WERI-Rb-1 (cell line): ENCODE measurements at places on chromosomes 11 and 22.

GRCh38 chr22:27990879-27991278, 71.8 kb upstream of the PITPNB start:
- DNase-seq = peak; percentile 51

- DNase-seq = no peak
Measured at GRCh38 chr11:65896034-65896999, 3.9 kb downstream of the FOSL1 start.

DNA sequence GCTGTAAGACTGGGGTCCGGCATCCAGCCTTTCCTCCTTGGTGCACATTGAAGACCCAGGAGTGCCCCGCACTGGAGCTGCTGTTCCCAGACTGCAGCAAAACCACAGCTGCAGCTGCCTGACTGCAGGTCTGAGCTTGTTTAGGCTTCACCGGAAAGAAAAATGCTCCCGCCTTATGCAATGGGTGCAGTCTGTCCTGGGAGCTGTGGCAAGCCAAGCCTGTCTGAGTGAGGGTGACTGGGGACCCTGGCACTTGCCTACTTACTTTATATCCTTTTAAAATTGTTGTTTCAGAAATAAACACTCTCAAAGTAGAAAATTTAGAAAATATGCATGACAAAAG, 23.3 kb upstream of the CD44 start:
- DNase-seq = no peak

GRCh38 chr11:63945477-63946163, 6.8 kb downstream of the NAA40 start:
- DNase-seq = peak; percentile 67

DNA sequence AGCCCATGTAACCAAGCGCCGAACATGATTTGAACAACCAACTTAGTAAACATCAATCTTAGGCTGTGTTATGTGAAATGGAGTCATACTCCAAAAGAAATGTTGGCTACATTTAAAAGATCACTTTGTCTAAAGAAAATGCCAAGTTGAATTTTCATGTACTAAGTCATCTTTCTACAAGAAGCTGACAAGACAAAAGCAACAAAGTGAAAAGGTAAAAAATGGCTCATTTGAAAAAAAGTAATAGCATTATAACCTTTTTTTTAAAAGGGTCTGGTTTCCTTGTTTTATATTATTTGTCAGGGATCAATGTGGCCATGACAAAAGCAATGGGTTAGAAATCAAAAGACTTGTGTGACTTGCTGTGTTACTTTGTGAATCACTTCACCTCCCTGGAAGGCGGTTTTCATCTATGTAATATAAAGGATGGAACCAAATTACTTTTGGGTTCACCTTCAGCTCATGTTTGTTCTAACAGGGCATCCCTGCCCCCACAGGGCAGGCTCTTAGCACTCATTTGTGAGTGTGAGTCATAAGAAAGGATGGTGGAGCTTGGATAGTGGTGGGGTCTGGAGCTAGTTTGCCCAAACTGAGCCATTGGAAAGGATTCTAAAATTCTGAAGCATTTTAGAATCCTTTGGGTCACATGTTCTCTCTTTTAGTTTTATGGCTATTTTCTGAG, 131.9 kb upstream of the MTMR2 start:
- DNase-seq = peak; percentile 16

DNA sequence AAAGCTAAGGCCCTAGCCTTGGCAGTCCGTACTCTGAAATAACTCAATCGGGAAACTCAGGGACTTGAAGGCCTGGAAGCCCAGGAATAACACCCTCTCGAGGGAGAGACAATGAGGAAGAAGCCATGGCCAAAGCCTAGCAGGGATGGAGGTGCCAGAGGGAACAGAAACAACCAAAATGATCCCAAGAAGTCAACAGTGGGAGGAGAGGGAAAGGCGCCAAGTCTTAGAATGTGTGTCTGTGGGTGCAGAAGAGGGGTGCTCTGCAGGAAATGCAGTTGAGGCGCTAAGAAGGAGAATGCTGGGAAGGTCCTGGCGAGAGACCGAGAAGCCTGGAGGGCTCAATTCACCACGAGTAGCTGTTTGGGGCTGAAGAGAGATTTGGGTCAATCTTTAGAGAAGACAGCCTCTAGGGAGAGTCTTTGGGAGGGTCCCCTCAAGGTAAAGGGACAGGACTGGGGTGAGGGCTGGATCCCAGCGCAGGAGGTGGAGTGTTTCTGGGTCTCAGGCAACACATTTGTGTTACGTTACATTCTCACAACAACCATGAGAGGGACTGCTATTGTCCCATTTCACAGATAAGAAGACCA, 760 bp upstream of the MAPK8IP1 start:
- no peak for DNase-seq
